Lower lobe of right lung (tissue), 2 donors: ENCODE measurements at places on chromosomes 2 and 18. TPM values are rescaled to one million over a fixed set of nuclear protein-coding genes. Genes with fewer than 3 reads are reported as not detected.

RAX gene
- total RNA-seq: not detected

MLPH gene
- 394 TPM for total RNA-seq

EPC2 gene
- 36.8 TPM for total RNA-seq

IL36G gene
- not detected for total RNA-seq

- H3K4me1 ChIP-seq: peaks cover 23% of the 10 kb centered on the region
- peaks cover 10% of the 10 kb centered on the region for H3K36me3 ChIP-seq
- no peak for DNase-seq
- no peaks in the 10 kb centered on the region for H3K27me3 ChIP-seq
- no peak overlapping the region for H3K27ac ChIP-seq
- H3K4me3 ChIP-seq: no peak overlapping the region
Measured at GRCh38 chr18:54942144-54942543, 17.1 kb downstream of the CCDC68 start.

- H3K27ac ChIP-seq: no peak overlapping the region
- DNase-seq: no peak
- no peaks in the 10 kb centered on the region for H3K36me3 ChIP-seq
- H3K4me3 ChIP-seq: no peak overlapping the region
- no peaks in the 10 kb centered on the region for H3K4me1 ChIP-seq
Measured at GRCh38 chr2:186069676-186070075, 331.1 kb downstream of the FSIP2 start.

- H3K4me3 ChIP-seq: peak overlapping the region; percentile 33
- peaks cover 97% of the 10 kb centered on the region for H3K27me3 ChIP-seq
- peaks cover 32% of the 10 kb centered on the region for H3K4me1 ChIP-seq
- H3K36me3 ChIP-seq: no peaks in the 10 kb centered on the region
- no peak for DNase-seq
- H3K27ac ChIP-seq: no peak overlapping the region
Measured at GRCh38 chr2:45001869-45002385, 7.3 kb downstream of the SIX2 start.

GRCh38 chr2:12469141-12469561 is 247.6 kb upstream of the TRIB2 start:
- DNase-seq: no peak
- no peaks in the 10 kb centered on the region for H3K27me3 ChIP-seq
- no peaks in the 10 kb centered on the region for H3K4me1 ChIP-seq
- no peak overlapping the region for H3K4me3 ChIP-seq
- no peaks in the 10 kb centered on the region for H3K36me3 ChIP-seq
- no peak overlapping the region for H3K27ac ChIP-seq

DNA sequence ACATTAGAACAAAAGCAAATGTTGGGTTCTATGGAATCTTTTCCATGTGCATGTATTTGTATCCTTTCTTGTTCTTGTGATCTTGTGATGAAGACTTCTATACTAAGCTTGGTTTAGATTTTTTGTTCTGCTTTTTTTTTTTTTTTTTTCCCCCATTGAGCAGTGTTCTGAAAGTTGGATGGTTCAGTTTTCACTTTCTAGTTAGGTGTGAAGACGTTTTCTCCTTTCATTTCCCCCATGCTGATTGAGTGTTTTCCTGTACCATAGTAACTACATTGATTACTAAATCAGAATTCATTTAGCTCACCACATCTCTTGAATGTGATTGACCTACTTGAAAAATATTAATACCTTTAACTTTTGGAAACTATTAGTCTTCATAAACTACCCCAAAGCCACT is 34.1 kb downstream of the NOP58 start:
- H3K4me1 ChIP-seq: no peaks in the 10 kb centered on the region
- no peak overlapping the region for H3K4me3 ChIP-seq
- H3K27me3 ChIP-seq: no peaks in the 10 kb centered on the region
- no peak overlapping the region for H3K27ac ChIP-seq
- no peak for DNase-seq

DNA sequence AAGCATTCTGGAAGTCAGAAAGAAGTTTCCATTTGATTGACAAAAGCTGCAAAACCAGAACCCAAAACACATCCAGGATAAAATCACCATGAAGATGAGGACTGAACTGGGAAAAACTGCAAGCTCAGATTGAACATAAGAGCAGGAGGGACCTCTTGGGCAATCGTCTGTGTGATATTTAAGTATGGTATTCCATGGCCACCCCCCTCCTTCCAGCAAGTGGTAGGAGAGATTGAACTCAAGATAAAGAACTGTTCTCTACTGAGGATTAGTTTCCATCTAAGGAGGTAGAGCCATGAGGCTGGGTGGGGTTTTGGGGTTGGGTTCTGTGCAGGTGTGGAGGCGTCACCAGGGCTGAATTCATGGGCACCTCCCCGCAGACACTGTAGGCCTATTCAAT is 251.1 kb downstream of the NCKAP5 start:
- no peaks in the 10 kb centered on the region for H3K36me3 ChIP-seq
- H3K27ac ChIP-seq: no peak overlapping the region
- H3K4me1 ChIP-seq: no peaks in the 10 kb centered on the region

DNA sequence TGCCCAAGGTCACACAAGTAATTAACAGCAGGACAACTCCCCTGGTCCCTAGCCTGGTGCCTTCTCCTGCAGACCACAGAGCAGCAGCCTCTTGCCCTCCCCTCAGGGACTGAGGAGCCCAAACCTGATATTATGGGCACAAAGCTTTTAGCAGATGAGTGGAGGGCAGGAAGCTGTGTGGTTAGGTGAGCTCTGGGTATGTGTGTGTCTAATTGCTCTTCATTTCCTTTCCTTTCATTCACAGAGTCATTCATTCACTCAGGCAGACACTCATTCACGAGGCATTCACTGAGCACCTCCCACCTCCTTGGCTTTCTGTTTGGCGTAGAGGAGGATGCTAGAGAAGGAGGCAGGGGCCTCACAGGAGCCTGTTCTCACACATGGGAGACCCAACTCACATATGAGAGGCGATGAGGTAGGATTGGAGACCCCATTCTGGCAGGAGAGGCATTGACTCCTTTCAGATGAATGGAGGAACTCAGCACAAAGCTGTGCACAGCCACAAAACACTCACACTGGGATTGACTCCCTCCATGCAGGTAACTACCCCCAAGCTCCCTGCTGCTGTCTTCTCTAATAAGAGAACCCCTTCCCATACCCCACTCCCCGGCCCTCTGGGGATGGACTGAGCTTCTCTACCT is 306.8 kb upstream of the SKOR2 start:
- no peak for DNase-seq
- no peaks in the 10 kb centered on the region for H3K27me3 ChIP-seq
- H3K4me3 ChIP-seq: no peak overlapping the region
- H3K36me3 ChIP-seq: no peaks in the 10 kb centered on the region
- H3K4me1 ChIP-seq: no peaks in the 10 kb centered on the region
- H3K27ac ChIP-seq: no peak overlapping the region
